Hematopoietic multipotent progenitor cell treated with erythropoietin and hydrocortisone succinate and interleukin-3 and kit ligand, for 6 days (in vitro differentiated cells): ENCODE measurements at places on chromosomes 5 and 9.
A peak's percentile ranks its signal among the peaks of the same experiment; 100 is the strongest.

DNA sequence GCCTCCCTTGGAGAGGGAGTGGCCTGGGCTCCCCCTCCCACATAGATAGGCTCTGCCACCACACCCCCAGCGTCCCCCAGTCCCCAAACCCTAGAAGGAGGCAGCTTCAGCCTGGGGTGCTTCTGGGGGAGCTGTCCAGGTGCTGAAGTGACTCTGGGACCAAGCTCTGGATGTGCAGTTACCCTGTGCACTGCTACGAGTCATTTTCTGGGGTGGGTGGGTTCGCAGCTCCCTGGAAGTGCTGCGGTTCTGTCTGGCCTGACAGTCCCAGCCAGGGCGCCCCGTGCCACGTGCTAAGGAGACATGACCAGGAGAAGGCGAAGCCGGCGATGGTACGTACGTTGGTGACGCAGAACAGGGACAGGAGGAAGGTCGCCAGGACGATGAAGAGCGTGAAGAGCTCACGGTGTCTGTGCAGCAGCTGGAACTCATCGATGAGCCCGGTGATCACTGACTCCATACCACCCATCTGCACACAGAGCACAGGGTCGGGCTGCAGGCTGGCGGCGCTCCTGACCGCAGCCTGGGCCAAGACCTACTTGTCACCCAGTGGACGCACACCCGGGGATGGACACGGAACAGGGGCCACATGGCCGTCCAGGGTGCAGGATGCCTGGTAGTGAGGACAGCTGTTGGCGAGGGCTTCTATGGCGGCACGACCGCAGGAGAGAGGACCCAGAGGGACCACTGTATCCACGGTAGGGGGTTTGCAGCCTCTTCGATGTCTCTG, 35.7 kb downstream of the SLC6A3 start:
- peak; percentile 65 for DNase-seq

- DNase-seq: peak; percentile 95
Observed at GRCh38 chr5:181221792-181222629, 1.1 kb upstream of the TRIM41 start.

GRCh38 chr9:7164440-7165330, 406.9 kb downstream of the KDM4C start:
- DNase-seq: no peak

DNA sequence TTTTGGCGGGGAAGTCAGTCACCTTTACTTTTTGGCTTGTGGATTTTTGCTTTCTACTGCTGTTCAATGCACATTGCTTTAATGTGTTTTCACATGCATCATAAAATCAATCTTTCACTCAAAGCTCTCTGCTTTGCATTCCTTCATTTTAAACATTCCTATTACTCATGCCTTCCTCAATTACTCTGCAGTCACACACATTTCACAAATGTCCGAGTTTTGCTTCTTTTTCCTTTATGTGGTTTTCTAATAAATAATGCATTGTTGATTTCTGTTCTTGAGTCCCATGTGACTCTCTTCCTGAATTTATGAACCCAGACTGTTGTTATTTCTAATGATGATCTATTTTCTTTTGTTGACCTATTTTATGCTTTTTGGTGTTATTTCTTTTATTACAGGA, 82.3 kb upstream of the EPB41L4B start:
- DNase-seq: no peak

DNA sequence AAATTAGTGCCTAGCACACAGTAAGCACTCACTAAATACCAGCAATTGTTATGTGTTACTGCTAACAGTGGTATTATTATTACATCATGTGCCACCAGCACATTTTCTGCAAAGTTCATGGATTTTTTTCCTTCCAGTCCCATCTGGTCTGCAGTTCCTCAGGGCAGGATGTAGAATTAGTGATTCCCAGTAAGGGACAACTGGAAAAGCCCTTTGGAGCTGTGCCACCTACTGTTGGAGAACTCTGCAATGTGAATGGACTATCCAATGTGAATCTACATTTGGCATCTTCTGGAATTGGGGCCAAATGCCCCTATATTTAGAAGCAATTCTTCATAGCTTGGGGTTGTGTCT, 154.0 kb downstream of the CDH6 start:
- DNase-seq: no peak

- peak; percentile 11 for DNase-seq
Observed at GRCh38 chr5:158466191-158466590, 607.2 kb upstream of the CLINT1 start.

- DNase-seq: peak; percentile 48
Observed at GRCh38 chr9:78158286-78158685, 77.6 kb upstream of the CEP78 start.

GRCh38 chr9:76519075-76519835, 60.3 kb downstream of the GCNT1 start:
- DNase-seq: no peak

GRCh38 chr5:98975223-98975622, 46.4 kb upstream of the CHD1 start:
- DNase-seq: no peak

GRCh38 chr9:91421128-91421765, 2.4 kb downstream of the NFIL3 start:
- DNase-seq: no peak

DNA sequence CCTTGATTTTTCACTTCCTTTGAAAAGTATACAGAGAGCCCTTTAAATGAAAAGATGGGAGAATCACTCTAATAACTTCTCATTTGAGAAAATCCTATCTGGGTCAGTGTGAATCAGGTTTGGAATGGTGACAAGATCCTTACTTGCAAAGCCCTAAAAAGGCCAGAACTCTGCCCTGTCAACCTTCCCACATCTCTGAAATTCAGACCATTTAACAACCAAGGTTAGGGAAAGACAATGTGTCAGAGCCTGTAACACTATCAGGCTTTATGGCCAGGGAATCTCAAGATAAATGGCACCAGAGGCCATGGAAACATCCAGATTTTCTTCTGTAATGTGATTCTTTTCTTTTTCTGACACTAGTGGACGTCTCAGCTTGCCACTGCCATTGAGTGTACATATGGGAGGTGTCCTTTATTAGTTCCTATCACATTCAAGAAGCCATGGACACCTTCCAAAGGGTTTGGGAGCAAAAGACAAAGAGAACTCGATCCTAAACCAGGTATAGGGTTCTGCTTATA, 165.7 kb upstream of the GPR151 start:
- no peak for DNase-seq
